ENCODE measurements at places on chromosomes 7 and 10.

DNA sequence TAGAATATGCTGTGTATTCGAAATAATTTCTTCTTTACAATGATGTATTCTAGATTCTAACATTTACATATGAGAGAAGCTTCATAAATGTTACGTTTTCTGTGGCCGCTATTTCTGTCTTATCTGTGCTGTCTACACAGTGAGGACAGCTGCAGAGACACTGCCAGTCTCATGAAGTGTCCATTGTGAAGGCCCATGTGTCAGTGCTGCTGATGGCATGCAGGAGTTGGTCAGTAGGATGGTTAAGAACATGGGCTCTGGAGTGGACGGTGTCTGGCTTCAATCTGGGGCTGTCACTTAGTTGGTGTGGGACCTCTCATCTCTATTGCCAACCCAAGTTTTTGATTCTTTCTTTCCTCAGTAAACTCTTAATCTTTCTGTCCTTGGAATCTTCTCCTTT, 137.3 kb downstream of the SDK1 start:
- DNase-seq: no peak

GRCh38 chr7:106143711-106144337, 31.7 kb upstream of the SYPL1 start:
- no peak for DNase-seq

DNA sequence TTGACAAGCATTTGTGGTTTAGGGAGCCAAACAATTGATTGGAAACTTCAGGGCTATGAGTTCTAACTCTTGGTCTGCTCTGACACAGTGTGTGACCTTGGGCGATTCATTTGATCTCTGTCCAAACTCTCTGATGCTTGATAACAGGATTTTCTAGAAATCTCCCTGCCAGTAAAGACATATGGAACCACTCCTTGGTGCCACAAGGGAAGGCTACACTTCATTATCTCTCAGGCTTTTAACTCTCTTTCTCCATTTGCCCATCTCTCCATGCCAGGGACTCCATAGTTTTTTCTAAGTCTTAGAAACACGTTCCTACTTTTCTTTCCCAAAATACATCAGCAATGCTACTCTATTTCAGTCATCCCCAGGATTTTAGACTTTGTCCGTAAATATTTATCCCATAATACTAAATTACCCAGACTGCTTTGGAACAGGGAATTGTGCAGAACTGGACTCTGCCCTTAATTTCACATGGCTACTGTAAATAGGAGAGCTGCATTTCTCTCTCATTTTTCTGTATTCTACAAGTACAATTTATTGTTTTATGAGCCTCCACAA, 488.2 kb downstream of the SUGCT start:
- DNase-seq: no peak

DNA sequence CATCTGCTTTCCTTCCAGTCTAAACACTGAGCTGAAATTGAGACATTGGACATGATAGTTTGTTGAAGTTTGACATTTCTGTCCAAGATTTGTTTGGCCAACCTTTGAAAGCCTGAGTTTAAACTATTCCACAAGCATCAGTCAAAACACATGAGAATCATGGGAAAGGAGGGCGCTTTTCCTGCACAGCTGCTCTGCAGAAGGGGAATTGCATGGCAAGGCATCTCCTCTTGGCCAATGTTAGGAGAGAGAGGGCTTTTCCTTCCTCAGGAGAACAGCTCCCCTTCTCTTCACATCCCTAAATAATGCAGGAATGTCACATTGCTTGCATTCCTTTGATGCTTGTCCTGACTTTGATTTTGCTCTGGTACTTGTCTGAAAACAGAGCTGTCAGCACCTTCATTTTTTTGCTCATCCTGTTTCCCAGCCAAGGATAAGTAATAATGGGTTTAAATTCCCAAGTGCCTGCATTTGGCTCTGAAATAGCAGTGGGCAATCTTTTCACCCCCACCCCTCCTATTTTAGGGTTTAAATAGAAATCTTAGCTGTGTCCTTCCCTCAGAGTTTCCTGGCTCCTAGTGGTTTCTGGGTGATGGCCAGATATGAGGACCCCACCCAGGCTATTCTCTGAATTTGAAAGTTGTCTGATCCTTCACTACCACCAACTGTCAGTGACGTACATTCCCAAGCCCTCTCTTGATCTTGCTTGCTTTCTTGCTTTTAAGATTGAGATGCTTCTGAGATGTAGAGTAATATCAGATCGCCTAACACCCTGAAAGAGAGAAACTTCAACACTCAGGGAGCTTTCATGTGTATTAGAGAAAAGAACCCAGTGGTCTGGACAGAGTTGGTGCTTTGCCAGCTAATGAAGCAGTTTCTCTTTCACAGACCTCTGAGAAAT, 75.2 kb upstream of the NPVF start:
- DNase-seq: no peak

GRCh38 chr10:71804077-71804476, 30.8 kb upstream of the VSIR start:
- no peak for DNase-seq

DNA sequence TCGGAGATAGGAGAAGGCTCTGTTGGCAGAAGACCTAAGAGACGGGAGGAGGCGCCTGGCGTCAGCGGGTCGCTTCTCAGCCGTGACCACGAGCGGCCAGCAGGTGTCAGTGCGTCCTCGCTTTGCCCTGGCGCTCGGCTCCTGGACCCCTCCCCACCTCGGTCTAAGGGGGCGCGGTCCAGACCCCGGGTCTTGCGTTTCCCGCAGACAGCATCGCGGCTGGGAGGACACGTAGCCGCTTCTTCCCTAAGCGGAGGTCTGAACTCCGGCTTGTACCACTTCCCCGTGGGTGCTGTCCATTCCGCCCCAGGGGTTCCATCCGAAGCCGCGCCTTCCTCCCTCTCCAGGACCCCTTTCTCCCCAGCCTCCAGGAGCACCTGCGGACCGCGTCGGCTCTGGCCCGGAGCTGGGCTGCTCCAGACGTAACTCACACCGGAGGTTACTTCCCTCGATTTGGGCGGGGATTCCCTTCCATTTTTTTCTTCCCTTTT, 593 bp upstream of the ADRA2A start:
- peak; percentile 86 for DNase-seq

DNA sequence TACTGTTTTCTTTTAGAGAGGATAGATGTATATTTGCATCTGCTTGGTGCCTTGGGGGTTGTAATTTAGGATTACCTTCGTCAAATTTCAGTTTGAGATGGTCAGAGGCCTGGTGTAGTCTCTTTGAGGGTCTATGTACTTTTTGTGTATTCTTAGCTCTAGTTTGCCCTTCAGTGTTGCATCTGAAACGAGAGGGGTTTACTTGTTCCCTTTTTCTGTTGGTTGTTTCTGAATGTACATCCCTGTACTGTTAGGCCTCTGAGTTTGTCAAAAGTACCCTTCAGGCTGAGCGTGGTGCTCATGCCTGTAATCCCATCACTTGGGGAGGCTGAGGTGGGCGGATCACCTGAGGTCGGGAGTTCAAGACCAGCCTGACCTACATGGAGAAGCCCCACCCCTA, 60.0 kb downstream of the MLLT10 start:
- no peak for DNase-seq

DNA sequence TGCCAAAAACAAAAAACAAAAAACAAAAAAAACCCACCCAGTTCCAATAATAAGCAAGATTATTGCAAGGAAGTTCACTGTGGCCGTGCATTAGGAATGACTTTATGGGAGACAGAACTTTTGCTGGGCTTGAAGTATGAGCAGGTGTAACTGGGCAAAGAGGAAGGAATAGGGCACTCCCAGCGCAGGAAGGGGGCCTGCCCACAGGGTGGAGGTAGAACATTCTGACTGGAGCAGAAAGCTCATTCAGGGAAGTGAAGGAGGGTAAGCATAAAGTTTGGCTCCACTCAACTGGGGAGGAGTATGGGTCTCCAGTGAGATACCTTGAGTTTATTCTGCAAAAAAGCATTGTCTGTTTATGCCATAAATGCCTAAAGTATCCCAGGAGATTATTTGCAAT, 42.1 kb upstream of the WIPF3 start:
- DNase-seq: no peak

DNA sequence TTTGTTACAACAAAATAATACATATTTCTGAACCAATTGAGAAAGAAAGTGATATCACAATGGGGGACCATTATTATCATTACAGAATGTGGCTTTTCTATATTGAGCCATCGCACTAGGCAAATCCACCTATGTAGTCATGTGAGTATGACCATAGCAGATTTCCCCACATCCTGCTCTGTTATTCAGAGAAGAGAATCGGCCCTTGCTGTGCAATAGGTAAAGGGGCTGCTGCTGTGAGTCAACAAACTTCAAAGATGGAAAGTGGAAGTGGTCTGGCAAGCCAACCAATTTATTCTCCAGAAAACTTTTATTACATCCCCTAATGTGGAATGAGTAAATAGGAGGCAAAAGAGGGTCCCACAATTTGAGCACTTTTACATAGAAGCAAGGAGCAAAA, 573.4 kb downstream of the ETV1 start:
- DNase-seq: no peak

- no peak for DNase-seq
Observed at GRCh38 chr10:92156874-92157773, 133.8 kb downstream of the CPEB3 start.

GRCh38 chr10:95414844-95415485, 124.2 kb upstream of the PDLIM1 start:
- DNase-seq: no peak
